Activated naive CD4-positive, alpha-beta T cell treated with anti-CD3 and anti-CD28 coated beads, Interleukin-2, amount 50 U/mL, for 16 hours (primary cell): ENCODE measurements at places on chromosomes 6 and 20.

- DNase-seq: no peak
These were observed 247.3 kb upstream of the PDE10A start for GRCh38 chr6:165910184-165910966.

GRCh38 chr6:165686596-165687365 is 23.7 kb upstream of the PDE10A start:
- no peak for DNase-seq

DNA sequence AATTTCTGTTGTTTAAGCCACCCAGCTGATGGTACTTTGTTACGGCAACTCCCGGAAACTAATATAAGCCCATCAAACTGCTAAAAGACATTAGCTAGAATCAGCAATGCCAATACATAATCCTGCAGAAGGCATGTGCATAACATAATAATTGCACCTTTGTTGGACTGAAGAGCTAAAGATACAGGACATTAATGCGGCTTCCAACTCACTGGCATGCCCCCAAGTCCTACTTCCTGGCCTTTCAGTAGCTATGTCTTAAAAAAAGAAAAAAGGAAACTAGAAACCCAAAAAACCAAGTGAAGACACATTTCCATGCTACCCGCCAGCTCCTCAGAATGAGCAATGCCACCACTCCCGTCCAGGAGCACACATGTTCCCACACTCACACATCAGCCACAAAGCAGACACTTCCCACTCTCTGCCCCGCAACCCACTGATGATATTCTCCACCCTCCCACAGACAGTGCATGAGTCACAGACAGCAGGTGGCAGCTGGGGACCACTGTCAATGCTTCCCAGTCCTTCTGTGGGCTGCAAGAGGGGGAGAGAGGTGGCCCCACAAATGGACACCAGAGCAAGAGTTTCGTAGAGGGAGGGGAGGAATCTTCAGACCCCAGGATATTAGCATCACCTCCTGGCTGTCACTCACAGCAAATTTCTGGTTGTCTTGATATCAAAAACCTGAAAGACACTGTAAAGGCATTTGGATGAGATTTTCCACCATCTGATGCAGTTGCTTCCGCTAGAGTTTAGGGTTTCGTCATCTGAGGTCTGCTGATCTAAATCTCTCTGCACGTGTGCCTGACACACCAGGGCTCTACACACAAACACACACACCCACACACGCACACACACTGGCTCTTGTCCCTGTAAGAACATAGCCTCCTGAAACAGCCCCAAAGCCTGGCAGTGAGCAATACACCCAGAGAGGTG is 32.8 kb downstream of the GFOD1 start:
- DNase-seq: peak; percentile 83

GRCh38 chr6:79231666-79232065 is 2.8 kb downstream of the HMGN3 start:
- no peak for DNase-seq

DNA sequence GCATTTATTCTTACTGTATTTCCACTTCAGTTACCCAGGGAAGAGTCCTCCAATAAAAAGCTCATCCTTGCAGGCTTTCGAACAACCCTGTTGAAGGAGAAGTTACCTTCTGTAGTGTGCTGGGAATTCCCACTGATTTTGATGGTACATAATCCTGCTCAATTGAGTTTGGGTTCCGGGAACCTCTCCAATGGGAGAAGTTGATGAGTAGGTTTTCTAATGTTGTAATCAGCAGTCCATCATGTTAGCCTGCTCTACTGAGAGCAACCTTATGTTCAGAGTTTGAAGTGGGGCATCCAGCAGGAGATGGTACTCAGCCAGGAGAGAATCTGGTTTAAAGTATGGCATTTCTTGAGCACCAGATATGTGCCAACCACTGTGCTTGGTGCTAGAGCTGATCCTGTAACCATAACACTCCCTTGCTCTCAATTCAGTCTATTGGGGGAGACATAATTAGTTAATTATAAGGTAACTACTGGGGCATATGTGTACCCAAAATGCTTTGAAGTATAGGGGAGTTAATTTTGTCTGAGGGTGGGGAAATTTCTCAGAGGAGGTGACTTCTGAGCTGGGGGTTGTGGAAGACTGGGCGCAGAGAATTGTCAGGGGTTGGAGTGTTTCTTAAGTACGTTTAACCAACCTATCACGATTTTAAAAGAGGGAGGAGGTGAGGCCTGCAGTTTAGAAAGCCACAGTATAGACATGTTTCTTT is 2.1 kb downstream of the TOP1 start:
- DNase-seq: no peak

- no peak for DNase-seq
These were observed 1.9 kb upstream of the AP5S1 start for GRCh38 chr20:3818155-3819151.

- no peak for DNase-seq
These were observed 100.2 kb upstream of the ARMC2 start for GRCh38 chr6:108748055-108748454.

DNA sequence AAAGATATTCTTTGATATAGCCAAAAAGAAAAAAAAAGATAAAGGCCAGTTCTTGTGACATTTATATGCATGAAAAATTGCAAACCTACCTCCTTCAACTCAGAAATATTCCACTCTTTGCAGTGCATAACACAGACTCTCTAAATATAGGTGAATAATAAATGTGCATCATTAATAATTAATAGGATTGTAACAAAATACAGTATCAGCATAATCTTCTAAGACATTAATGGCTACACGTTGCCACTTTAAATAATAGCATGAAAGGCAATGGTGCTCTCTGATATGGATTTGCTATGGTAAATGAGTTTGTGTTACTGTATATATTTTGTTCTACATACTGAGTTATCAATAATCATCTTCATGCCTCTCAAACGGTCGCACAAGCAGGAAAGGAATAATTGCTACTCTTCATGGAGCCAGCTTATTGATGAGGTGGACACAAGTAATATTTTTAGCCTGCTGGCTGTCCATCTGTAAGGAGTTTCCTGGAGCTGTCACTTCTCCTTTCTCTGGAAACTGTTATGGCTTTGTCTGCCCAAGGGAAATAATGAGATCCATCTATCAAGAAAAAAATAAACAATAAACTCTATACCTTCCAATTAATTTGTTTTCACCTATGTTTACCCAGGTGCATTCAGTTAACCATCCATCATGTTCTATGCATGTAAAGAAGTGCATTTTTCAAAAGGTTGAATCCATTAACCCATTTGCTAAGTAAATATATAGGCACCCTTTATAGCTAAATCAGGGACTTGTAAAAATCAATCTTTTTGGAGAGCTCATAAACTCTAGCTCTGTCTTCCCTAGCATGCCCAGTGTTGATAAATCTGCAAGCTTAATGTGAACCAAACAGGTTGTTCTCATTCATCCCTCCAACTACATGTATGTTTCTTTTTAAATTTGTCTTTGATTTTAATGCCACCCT is 253.0 kb downstream of the NKAIN2 start:
- no peak for DNase-seq

- no peak for DNase-seq
These were observed 143.1 kb downstream of the AHI1 start for GRCh38 chr6:135354407-135354806.

- no peak for DNase-seq
These were observed 22.8 kb upstream of the PCMTD2 start for GRCh38 chr20:64232794-64233193.

DNA sequence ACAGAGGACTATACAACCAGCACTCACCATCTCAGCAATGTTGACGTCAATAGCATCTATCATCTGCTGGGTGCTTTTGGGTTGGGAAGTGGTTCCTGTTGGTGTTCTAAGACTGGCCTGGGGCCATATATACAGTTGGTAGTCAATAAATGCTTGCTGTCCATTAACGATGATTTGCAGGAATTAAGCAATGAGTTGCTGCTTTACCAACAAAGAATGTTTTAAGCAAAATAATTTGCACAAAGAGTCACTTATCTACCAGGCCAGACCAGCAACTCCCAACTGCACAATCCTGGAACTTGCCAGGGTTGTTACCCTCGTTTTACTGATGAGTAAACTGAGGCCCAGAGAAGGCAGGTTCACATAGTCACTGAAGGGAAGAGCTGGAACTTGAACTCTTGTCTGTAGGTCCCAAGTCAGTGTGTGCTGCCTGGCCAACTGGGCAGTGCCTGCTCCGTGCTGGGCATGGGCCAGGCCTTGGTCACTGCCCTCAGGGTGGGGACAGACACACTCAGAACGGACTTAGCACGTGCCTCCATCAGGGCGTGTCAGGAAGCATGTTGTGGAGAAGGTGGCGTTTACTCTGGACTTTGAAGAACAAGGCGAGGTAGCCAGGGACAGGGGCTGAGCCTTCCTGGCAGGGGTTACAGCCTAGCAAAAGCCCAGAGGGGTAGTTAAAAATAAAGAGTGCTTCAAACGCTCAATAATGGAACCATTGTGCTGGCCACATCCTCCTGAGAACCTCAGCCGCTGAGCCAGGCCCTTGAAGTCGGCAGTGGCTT is 2.5 kb upstream of the SRC start:
- no peak for DNase-seq

DNA sequence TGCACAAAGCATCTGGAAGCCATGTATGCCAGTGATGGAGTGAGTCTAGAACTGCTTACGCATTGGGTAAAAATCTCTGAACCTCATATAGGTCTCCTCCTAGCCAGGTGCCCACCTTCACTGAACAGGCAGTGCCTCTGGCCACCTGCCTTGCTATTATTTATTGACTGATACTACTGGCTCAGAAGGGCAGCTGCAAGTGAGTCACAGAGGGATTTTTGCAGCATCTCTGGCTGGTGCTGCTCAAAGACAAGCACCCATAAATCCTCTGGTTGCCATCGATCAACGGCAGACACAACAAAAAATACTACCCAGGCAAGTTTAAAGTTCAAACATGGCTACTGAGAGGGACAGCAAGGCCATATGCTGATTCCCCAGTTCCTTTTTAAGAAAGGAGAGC is 279.4 kb downstream of the UBE3D start:
- DNase-seq: no peak

DNA sequence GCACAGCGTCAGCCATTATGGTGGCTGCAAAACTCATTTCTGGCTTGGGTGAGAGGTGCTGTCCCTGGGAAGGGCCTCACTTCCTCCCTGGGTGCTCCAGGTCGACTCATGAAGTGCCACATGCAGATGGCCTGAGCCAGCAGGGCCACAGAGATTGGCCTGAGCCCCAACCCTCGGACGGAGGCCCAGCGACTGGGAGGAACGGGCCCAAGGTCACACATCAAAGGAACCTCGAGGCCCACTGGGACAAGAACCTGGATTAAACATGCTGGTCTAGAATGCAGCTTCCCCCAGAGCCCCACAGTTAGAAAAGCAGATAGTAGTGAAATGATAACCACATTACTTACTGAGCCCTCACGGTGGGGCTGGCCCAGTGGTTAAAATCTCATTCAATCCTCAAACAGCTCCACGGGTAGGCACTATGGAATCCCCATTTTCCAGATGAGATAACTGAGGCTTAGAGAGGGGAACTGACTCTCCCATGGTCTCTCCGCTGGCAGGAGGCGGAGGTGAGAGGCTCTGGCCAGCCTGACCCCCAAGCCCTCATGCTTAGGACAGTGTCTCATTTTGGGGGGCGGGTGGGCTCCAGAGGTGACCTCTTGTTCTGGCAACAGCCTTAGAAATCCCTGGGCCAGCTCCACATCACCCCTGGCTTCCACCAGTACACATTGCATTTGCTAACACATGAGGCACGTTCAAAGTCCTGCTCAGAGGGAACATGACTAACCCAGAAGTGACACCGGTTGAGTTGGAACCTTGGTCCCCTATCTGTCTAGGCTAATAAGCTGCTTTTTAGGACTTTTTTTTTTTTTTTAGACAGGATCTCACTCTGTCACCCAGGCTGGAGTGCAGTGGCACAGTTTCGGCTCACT is 53.0 kb downstream of the SRC start:
- no peak for DNase-seq

GRCh38 chr6:31125586-31126363 is 5.5 kb upstream of the CDSN start:
- DNase-seq: no peak

DNA sequence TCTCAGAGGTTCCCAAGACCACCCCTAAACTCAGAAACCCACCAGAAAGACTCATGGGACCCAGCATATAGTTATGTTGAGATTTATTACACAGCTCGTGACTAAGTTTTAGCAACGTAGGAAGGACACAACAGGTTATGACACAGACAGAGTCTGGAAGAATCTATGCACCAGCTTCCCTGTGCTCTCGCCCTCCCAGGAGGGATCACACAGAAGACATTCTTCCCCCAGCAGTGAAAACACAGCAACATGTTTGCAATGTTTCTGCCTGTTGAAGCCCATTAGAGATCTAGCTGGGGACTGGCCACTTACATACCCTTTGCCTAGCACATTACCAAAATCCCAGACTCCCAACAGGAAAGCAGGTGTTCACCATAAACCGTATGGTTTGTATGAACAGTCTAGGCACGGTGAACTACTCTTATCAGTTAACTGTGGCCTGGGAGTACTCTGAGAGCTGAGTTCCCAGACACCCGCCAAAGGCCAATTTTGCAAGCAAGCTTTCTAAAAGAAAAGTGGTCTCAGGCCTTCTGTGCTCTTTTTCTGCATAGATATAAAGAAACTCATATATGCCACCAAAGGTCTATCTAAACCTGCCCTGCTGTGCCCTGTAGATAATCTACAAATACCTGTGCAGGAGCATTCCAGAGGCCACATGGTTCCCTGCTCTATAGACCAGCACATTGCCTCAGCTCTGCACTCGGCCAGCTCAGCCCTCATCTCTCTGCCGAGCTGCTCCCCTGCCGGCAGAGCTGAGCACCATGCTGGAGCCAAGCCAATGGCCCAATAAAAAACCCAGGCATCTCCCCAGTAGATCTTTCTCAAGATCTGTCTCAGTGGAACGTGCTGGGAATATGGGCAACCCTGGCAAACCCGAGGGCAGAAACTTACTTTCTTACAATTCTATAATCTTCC is 69.6 kb upstream of the SMIM28 start:
- DNase-seq: no peak

DNA sequence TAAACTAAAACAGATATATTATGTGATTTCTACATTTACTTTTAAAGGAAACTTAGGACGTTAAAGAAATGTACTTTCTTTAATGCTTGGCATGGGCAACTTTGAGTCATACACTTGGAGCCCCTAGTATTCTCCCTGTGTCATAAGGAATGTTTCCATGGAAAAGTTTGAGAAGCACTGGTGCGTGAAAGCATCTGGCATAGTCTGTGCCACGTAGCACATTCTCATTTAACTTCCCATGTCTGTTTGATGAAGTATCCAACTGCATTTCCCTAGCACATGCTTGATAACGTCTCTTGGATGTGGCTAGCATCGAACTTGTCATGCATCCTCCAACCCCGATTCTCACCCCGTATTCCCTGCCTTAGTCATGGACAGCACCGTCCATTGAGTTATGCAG is 172.0 kb downstream of the TBC1D7 start:
- DNase-seq: no peak
